ENCODE measurements at places on chromosomes 2 and 18.

DNA sequence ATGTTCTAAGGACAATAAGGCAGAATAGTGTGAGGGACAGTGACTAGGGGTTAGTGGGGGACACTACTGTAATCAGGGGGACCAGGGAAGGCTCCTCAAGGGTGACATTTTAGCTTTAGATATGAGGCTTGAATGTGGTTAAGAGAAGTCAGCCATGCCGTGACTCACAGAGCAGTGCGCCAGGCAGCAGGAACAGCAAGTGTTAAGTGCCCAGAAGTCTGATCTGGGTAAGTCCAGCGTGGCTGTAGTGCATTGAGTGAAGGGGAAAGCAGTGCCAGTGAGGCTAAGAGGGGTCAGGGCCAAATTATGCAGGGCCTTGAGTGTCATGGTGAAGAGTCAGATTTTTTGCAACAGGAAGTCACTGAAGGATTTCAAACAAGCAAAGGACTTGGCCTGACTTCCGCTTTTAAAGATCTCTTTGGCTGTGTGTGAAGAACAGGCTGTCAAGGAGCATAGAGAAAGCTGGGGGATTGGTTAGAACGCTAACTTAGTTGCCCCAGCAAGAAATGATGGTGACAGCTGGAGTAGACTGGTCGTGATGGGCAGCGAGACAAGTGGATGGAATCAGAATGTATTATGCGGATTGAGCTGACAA, 151.5 kb downstream of the MSH2 start:
- no peak for DNase-seq

DNA sequence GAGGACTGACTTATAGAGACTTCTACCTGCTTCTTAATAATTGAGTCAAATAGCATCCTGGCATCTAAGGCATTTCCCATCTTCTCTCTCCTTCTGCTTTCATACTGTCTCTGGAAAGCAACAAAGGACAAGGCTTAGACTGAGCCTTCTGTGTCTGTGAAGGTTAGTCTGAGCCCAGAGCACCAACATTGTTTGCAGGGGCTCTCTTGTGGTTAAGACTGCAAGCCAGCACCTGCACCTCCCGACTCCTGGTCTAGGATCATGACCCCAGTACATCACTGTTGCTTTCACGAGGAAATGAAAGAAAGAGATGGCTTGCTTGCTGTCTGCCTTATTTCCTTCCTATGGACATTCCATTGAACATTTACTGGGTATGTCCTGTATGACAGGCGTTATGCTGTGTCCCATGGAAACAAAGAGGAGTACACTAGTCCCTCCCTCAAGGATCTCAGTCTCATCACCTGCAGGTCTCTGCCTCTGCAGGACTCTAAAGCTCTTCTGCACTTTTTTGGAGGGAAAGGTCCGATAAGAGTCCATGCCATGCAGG, 315.8 kb upstream of the EPAS1 start:
- DNase-seq = no peak

DNA sequence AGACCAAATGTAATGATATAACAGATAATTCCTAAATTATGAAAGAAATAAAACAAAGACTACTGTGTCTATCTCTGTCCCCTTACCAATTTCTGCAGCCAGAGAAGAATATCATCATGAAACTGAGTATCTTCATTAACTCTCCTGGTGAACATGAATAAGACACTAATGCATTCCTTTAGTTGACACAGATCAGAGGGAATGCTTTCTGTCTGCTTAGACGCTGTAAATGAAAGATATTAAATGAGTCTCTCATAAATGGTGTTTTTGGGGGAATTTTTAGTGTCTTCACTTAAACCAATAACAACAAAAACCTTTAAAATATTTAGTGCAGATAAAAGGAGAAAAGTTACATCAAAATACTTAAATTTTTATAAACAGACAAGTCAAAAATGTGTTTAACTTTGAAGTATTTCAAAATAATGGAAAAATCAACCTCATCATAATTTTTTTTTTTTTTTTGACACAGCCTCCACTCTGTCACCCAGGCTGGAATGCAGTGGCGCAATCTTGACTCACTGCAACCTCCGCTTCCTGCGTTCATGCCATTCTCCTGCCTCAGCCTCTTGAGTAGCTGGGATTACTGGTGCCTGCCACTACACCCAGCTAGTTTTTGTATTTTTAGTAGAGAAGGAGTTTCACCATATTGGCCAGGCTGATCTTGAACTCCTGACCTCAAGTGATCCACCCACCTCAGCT, 16.0 kb downstream of the EPG5 start:
- no peak for DNase-seq

GRCh38 chr2:217551252-217551899, 451.4 kb downstream of the TNS1 start:
- DNase-seq = no peak

- no peak for DNase-seq
These were observed 5.1 kb upstream of the EML4 start for GRCh38 chr2:42164046-42164445.

GRCh38 chr18:23311351-23312121, 141.6 kb upstream of the RIOK3 start:
- DNase-seq = no peak

DNA sequence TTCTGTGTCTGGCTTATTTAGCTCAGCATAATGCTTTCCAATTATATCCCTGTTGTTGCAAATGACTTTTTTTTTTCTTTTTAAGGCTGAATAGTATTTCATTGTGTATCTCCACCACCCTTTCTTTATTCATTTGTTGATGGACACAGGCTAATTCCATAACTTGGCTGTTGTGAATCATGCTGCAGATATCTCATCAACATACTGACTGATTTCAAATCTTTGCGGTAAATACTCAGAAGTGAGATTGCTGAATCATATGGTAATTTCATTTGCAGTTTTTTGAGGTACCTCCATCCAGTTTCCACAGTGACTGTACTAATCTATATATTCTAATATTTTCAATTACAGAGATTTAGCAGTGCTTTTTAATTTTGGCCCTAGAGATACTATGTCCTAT, 266.2 kb downstream of the TMX3 start:
- DNase-seq = no peak

DNA sequence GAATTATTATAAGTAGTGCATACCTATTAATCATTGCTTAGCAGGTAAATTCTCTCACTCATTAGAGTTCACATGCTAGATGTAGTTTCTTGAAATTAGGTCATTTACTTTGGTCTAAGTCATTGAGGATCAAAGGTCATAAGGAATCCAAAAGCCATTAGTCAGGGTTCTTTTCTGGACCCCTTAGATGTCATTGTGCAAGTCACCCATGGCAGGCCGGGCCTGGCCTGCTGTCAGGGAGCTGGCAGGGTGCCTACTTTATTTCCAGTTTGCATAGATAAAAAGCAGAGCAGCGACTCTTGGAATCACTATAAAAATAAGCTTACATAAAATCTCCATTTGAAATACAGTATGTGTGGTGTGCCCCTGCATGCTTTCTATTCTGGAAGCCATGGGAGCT, 91.3 kb downstream of the MEIS1 start:
- DNase-seq = no peak

DNA sequence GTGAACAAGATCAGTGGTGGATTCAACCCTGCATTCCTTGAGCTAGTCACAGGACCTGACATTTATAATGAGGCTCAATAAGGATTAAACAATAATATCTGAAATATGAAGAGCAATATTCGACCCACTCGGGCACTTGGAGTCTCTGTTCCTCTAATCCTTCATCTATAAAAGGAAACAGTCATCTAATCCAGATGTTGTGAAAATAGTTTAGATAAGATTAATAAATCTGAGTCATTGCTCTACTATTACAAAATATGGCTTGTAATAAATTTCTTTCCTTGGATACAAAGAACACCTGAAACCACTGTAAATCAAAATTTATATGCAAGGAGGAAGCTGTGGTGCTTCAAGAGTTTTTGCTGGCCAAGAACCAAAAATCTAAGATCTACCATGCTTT, 846.9 kb upstream of the ACVR2A start:
- DNase-seq = no peak

DNA sequence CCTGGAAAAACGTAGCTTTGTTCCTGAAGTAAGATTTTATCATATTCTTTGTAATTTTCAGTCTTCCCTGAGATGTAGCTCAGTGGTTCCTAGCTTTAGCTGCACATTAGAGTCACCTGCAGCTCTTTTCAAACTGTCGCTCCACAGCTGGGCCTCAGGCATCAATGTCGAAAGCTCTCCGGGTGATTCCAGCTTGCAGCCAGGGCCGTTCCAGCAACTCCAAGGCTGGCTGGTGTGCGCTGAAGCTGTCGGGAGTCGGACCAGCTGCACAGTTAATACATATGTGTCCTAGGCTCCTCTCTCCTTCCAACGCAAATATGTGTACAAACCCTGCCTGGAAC, 609 bp upstream of the ZNF2 start:
- DNase-seq = no peak

GRCh38 chr18:49247781-49248180, 212.7 kb downstream of the DYM start:
- DNase-seq = no peak

- no peak for DNase-seq
These were observed 27.2 kb downstream of the FASTKD2 start for GRCh38 chr2:206792645-206793044.

DNA sequence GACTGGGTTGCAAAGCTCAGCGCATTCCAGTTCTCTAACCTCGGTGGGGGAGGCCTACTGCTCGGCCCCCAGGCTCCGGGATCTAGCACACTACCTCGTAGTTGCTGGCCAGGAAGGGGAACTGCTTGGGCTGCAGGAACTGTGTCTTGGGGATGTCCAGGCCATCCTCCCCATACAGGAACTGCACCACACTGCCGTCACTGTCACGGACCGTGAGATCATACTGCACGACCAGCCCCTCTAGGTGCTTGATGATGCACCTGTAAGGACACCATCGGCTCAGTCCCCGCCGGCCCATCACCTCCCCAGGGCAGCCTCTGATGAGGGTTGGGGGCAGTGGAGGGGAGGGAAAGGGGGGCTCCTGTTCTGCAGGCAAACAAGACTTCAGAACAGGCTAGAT, 61.6 kb downstream of the POLR1A start:
- no peak for DNase-seq

- no peak for DNase-seq
These were observed 18.7 kb upstream of the DYTN start for GRCh38 chr2:206736935-206737334.

DNA sequence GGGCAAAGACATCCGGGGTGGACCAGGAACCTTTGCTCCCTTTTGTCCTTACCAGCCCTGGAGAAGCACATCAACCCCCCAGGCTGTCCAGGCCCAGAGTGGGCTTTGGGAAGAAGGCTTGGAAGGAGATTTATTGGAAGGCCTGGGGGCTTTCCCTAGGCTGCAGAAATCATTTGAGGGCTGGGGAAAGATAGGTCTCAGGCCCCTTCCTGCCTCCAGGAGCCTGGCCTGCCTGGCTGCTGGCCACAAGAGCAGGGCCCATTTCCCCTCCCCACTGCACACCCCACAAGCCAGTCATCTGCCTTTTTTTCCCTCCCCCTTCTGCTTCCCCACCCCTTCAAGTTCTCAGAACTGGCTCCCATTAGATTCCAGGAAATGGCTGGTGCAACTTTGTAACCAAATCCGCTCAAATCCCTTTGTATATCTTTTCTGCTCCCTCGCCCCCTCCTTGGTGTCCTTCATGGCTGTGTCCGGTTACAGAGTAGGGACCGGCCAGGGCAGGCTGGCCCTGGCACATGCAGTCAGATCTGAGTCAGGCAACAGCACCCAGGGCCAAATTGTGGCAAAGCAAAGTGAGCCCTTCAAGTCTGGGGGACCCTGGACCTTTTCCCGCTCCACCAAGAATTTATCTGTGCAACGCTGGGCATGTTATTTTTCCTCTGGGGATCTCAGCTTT, 20.8 kb upstream of the TNP1 start:
- DNase-seq = no peak

- no peak for DNase-seq
These were observed 183.4 kb downstream of the NCK2 start for GRCh38 chr2:105928086-105928485.

- DNase-seq = no peak
These were observed 157.2 kb downstream of the WDSUB1 start for GRCh38 chr2:159129269-159129668.

GRCh38 chr2:162475661-162476060, 131.7 kb downstream of the GCA start:
- no peak for DNase-seq

Measured in GM19239 (cell line).